ENCODE measurements at places on chromosomes 2 and 18.

DNA sequence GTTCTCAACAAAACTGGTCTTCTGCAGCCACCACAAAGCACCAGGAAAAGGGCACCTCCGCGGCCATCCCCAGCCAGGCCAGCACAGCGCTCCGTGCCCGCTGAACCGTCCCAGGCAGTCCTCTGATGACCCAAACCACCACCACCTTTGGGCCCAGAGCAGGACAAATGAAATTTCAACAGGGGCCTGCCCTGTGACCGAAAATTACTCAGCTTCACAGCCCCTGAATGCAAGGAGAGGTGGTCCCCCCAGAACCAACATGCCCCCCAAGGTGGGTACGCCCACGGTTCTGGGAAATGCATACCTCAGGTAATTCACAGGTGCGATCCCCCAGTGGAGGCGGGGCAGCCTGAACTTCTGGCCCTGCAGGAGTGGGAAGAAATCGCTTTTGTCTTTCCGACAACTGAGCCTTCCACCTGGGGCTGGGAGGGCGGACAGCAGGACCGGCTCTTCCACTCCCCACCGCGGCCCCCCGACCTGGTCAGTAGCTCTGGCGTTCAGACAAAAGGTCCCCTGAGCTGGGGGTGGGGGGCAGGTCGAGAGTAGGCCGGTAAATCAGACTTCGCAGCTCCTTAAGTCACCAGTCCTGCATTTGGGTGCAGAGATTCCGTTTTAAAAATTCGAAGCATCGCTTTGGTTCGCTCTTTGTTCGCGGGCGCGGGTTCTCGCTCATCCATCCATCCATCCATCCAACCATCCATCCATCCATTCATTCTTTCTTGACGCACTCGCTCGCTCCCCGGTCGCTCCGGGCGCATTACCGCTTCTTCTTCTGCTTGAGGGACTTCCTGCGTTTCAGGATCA, 1.4 kb downstream of the ARL4C start:
- DNase-seq = peak; percentile 54

GRCh38 chr2:99597616-99598015, 107.8 kb upstream of the REV1 start:
- no peak for DNase-seq

- no peak for DNase-seq
These were observed 239.1 kb downstream of the FAM210A start for GRCh38 chr18:13487237-13487636.

DNA sequence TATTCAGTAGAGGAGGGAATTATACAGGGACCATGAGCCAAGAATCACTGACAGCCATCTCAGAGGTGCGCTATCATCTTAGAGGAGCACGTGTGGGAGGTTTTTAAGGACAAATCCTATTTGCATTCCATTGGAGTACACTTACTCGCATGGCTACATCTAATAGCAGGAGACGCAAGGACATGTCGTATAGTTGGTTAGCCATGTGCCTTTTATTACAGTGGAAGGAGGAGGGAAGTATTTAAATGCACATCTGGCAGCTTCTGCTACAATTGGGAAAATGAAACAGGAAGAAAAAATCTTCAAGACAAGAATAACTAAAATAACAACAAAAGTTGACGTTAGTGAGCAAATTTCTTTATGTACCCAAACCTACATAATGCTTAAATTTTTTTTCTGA, 86.5 kb upstream of the UGP2 start:
- DNase-seq = no peak

DNA sequence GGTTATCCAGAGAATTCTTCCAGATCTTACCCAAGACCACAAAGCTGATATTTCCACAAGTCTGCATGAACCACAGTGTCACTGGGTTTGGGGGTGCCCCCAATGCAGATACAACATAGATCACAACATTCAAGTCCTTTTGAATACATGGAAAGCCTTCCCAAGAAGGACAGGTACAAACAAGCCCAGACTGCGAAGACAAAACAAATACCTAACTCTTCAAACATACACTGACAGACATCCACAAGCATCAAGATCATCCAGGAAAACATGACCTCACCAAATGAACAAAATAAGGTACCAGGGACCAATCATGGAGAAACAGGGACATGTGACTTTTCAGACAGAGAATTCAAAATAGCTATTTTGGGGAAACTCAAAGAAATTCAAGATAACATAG, 93.1 kb downstream of the MDH1 start:
- no peak for DNase-seq

- DNase-seq = no peak
These were observed 29.7 kb upstream of the FHL2 start for GRCh38 chr2:105428387-105429018.

- DNase-seq = no peak
These were observed 36.2 kb downstream of the THADA start for GRCh38 chr2:43559391-43560230.

DNA sequence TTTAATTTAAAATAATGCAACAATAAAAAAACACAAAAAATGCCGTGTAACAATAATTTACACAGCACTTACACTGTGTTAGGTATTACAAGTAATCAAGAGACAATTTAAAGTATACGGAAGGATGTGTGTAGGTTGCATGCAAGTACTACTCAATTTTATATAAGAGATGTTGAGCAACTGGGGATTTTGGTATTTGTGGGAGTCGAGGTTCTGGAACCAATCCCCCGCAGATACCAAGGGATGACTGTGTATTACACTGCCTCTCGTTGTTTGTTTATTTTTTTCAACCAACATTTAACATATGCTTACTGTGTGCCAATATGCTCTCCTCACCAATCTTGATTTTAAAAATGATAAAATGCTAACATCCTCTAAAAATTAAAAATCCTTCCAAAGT, 24.8 kb downstream of the MAP3K2 start:
- no peak for DNase-seq

GRCh38 chr2:7736646-7737305, 819.6 kb downstream of the RNF144A start:
- DNase-seq = peak; percentile 6

DNA sequence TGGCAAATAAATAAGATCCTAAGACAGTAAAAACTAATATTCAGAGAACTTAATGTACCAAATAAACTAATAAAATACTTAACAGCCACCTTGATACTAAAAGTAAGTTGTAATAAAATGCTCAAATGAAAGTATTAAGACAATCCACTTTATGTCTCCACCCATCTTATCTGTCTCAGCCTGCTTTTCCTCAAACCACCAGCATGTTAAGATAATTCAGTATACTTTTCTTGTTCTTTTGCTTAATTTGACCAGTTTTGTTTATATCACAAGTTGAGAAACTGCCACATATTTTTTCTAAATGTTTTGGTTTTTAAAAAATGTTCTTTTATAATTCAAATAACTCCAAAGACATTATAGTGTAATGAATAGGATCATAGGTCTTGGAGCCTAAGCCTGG, 142.0 kb downstream of the MBD5 start:
- no peak for DNase-seq

- DNase-seq = no peak
These were observed 54.6 kb upstream of the TWIST2 start for GRCh38 chr2:238793306-238793705.

- DNase-seq = no peak
These were observed 75.8 kb downstream of the KCNG2 start for GRCh38 chr18:79873449-79874110.

GRCh38 chr18:62967089-62967488, 251.7 kb downstream of the PHLPP1 start:
- no peak for DNase-seq

- no peak for DNase-seq
These were observed 1677.7 kb downstream of the SUCLG1 start for GRCh38 chr2:82781176-82781915.

DNA sequence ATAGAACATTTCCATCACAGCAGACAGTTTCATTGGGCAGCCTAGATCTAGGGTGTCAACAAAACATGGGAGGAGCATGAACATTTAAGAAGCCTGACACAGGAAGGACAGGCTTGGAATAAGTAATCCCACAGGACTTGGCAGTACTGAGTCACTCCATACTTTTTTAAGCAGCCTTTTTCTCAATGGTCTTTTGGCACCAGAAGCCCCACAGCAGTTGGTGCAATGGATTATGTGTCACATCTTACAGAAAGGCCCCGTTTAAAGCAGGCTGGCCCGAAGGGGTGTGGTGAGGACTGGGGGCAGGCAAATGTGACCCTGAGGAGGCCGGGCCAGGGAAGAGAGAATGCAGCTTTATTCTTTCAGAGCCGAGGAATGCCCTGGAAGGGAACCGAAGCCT, 26.6 kb downstream of the SPTBN1 start:
- DNase-seq = peak; percentile 4

DNA sequence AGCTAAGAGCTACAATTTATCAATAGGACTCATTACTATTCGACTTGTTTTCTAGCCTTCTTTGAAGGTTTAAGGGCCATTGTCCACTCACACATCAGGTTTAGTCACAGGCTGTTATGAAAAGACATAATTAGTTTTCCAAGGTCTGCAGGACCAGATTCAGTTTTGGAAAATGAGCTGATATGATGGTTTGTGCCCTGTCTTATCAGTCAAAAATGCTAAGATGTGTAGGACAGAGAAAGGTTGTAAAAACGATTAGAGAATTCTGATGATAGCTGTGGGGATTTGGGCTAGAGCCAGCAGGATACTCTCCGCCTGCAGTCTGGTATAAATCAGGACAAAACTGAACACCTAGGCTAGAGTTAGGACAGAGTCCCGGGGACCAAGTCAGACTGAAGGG, 213.3 kb downstream of the LRRTM1 start:
- no peak for DNase-seq

DNA sequence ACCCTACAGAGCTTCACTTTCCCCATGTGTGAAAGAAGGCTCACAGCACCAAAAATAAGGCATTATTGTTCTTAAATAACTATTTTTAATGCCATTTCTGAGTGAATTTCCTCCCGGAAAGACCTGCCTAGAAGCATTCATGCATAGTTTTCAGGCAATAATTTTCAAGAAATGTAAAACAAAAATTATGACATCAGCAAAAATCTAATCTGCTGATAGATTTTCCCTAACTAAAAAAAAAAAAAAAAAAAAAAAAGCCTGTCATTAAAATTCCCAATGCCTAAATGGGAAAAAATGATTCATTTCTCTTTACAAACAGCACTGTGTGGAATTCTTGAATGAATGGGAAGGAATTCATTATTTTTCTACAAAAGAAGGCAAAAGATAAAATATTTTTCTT, 35.4 kb downstream of the ABCB11 start:
- DNase-seq = no peak

DNA sequence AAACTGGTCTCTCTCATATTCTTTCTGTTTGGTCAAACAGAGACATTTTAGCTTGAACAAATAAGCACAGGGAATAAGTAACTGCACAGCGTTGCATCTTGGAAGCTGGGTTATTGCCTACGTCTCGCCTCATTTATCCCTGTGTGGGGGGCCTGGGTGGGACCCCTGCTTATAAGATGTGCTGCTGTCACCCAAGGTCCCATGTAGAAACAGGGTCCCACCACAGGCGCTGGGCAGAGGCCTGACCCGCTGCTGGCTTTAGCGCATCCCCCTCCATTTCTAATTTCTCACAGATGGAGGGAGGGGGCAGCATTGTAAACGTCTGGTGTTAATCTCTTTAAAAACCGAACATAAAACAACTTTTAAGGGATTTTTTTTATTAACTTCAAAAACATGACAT, 207.8 kb downstream of the HDAC4 start:
- no peak for DNase-seq

- peak; percentile 89 for DNase-seq
These were observed 42.6 kb upstream of the HPCAL1 start for GRCh38 chr2:10260130-10260529.

- peak; percentile 8 for DNase-seq
These were observed 113.7 kb downstream of the SPTBN1 start for GRCh38 chr2:54569745-54570301.

DNA sequence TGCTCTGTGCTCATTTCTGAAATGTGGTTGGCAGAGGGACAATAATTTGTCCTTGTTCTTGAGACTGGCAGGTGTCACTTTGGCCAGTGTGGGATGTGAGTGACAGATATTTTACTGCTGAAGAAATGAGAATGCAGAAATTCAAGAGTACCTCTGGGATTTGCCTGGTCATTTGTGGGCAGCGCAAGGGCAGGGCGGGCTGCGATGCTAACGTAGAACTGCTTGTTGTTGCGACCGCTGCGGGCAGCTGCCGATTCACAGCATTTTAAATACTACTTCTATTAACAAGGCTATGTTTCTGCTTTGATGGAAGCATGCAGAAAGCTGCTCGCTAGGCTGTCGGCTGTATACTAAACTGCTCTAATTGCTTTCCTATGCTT, 268.6 kb downstream of the FIGN start:
- peak; percentile 90 for DNase-seq

DNA sequence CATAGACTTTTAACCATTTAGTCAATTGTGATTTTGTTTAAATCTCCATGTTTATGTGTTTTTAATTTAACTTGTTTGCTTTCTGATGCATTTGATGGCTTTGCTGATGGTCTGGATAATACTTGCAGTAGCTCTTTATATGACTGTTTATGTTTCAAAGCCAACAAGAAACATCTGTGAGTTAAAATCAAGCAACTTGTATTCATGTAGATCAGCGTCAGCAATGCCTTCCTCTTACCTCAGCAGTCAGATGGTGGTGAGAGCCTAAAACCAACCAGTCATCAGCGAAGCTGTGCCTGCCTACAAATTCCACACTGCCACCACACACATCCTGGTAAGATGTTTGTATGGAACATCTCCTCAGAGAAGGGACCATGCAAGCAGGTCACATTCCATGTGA, 231.9 kb downstream of the PTGR3 start:
- no peak for DNase-seq

DNA sequence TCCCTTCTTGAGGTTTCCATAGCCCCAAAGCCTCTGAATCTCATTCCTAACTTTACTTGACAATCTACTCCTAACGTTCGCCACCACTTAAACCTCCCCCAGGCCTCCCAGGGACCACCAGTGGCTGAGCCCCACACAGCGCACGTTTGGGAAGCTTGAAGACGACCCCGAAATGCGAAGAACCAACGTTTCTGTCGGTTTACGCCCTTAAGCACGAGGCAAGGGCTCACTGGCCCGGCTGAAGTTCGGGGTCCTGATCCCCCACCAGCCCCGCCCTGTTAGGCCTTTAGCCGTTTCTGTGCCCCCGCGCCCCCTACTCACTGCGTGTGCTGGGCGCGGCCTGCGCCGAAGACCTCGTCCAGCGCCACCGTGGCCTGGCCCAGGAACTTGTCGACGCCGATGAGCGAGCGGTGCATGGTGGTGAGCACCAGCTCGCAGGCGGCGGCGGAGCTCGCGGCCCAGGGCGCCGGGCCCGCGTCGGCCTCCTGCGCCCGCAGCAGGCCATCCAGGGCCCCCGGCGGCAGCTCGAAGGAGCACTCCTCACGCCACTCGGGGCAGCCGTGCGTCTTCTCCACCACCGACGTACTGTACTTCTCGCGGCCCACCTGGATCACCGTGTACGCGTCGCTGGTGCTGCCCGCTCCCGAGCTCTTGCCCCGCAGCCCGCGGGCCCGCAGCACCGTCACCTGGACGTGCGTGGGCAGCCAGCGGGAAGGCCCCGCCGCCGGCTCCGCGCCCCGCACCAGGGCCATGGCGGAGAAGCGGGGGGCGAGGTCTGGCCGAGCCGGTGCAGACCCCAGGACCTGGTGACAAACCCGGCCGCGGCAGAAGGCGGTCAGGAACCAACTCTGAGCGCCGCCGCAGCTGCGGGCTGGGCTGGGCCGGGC, 479 bp downstream of the RAB11FIP5 start:
- DNase-seq = peak; percentile 19

GRCh38 chr2:105786231-105787230, 41.8 kb downstream of the NCK2 start:
- DNase-seq = no peak

Measured in NCI-H69 (cell line).